ENCODE measurements at places on chromosomes 11 and 22.
A peak's percentile ranks its signal among the peaks of the same experiment; 100 is the strongest.

DNA sequence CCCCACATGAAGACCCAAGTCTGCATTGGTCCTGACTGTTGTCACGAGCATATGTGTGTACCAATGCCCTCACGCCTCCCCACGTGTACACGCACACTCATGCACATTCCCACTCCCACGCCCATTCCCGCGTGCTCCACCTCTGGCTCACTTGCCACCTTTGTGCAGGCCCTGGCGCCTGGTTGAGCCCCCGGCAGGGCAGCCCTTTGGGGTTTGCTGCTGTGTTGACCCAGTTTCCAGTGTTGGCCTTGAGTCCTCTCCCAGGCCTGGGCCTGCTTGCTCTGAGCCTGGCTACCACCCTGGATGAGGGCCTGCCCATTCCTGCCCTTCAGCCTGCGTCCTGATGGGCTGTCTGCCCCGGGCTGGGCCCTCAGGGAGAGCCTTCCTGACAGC is 18.2 kb downstream of the PVALB start:
- DNase-seq = no peak

GRCh38 chr11:134270250-134270714 is 5.9 kb upstream of the GLB1L3 start:
- no peak for DNase-seq

DNA sequence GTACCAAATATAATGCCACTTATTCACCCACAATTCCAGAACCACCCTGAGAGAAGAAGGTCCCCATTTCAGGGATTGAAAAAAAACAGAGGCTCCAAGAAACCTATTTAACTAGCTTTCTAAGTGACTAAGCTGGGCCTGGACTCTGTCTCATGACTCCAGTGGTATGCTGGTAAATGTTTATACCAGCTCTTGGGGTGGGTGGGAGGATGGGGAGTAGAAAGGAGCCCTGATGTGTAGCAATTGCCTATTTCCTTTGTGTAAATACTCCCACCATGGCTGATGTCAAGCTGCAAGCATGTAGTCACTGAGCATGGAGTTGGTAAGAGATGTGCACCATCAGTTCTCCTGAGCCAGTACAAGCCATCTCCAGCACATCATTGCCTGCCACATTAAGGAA is 2.8 kb downstream of the PRG3 start:
- no peak for DNase-seq

GRCh38 chr11:118690553-118691304 is 11.3 kb upstream of the TREH start:
- DNase-seq = no peak

DNA sequence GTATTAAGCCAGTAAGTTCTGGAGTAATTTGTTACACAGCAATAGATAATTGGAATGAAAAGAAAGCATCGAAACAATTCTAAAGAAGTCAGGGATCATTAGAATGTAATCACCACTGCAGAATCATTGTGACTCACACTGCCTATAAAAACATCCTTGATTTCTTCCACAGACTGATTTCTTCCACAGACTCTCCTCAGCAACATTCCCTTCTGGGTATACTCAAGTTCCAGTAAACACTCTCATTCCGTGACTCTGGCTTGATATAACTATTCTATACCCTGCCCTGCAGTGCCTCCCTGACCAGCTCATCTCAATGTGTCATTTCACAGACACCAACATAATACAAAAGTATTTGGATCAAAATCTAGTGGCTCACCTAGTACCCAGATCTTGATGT is 120.5 kb downstream of the BBOX1 start:
- no peak for DNase-seq

GRCh38 chr11:19196432-19196831 is 5.4 kb downstream of the CSRP3 start:
- no peak for DNase-seq

GRCh38 chr11:35779409-35779808 is 116.8 kb downstream of the TRIM44 start:
- DNase-seq = no peak

DNA sequence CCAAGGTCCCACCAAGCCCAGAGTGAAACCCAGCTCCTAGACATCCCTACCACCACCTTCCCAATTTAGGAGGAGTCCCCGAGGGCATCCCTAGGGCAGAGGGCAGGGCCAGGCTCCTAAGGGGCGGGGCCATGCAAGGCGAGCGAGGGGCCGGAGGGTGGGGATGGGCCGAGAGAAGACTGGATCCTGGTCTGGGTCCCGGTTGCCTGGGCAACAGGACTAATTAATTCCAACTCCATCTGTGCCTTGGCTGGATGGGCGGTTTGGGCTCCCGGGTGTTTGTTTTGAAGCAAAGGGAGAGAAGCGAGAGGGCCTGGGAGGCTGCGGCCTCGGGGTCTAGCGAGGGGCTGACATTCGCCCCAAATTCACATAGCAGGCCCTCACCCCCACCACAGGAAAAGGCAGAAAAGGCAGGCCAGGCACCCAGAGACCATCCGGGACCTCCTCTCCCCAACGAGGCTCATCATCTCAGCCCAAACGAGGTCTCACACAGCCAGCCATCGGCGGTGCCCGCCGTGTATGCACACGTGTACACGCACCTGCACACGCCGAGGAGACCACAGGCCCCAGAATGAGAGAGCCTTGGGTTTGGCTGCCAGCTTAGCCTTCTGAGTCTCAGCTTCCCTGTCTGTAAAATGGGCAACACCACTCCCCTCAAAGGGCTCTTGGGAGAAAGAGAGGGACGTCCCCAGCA is 23.9 kb downstream of the ELFN2 start:
- no peak for DNase-seq

- no peak for DNase-seq
Observed at GRCh38 chr11:991034-991433, 45.5 kb downstream of the MUC6 start.

DNA sequence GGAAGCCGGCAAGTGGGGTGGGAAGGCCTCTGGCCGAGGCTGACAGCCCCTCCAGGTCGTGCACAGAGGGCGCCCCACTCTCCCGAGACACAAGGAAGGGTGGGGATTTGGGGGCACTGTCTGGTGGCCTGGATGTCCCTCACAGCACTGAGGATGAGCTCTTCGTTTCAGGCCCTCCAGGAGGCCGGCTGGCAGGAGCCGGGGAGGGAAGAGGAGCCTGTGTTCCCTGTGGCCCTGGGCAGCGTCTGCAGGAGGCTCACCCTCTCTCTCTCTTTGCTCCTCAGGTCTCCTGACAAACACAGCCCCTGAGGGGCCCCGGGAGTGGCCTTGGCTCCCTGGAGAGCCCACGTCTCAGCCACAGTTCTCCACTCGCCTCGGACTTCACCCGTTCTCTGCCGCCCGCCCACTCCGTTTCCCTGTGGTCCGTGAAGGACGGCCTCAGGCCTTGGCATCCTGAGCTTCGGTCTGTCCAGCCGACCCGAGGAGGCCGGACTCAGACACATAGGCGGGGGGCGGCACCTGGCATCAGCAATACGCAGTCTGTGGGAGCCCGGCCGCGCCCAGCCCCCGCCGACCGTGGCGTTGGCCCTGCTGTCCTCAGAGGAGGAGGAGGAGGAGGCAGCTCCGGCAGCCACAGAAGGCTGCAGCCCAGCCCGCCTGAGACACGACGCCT is 1078.0 kb downstream of the BRD1 start:
- DNase-seq = no peak

GRCh38 chr11:134485316-134485715 is 73.3 kb upstream of the B3GAT1 start:
- DNase-seq = no peak

DNA sequence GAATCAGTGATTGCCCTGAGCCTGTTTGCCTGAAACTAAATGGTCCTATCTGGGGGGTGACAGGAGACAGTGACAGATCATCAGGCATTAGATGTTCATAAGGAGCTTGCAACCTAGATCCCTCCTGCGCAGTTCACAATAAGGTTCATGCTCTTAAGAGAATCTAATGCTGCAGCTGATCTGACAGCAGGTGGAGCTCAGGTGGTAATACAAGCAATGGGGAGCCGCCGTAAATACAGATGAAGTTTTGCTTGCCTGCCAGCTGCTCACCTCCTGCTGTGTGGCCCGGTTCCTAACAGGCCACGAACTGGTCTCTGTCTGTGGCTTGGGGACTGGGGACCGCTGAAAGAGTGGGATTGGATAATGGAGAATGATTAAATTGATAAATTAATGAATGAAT is 14.0 kb downstream of the NOX4 start:
- no peak for DNase-seq

- DNase-seq = peak; percentile 59
Observed at GRCh38 chr22:39556970-39557841, 13.3 kb upstream of the CACNA1I start.

DNA sequence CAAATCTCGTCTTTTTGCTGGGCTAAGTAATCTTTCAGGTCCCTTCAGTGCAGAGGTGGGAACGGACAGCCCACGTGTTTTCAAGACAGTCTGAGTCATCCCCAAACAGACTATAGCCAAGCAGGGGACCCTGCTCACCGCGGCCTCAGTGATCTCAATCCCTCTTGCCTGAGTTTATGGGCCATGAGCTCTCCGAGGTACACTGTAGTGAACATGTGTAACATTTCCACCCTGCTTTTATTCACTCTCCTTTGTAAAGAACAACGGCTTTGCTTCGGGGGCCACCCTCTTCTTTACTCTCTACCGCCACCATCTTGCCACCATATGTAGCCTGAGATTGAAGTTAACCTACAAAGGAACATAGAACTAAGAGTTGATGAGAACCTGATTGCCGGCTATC is 11.5 kb upstream of the KCTD14 start:
- no peak for DNase-seq

DNA sequence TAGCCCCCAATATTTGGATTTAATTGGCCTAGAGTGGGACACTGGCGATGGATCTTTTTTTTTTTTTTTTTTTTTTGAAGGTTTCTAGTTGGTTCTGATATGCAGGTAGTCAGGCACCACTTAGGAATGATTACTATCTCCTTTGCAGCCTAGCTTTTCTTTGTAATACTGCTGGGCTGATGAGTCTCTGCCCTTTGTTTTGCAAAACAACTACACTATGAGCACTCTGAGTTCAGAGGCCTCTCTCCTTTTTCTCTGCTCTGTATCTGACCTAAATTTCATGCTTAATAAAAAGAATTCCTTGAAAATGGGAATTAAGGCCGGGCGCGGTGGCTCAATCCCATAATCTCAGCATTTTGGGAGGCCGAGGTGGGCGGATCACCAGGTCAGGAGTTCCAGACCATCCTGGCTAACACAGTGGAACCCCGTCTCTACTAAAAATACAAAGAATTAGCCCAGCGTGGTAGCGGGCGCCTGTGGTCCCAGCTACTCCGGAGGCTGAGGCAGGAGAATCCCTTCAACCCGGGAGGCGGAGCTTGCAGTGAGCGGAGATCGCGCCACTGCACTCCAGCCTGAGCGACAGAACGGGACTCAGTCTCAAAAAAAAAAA is 1312.3 kb downstream of the FAM181B start:
- no peak for DNase-seq

DNA sequence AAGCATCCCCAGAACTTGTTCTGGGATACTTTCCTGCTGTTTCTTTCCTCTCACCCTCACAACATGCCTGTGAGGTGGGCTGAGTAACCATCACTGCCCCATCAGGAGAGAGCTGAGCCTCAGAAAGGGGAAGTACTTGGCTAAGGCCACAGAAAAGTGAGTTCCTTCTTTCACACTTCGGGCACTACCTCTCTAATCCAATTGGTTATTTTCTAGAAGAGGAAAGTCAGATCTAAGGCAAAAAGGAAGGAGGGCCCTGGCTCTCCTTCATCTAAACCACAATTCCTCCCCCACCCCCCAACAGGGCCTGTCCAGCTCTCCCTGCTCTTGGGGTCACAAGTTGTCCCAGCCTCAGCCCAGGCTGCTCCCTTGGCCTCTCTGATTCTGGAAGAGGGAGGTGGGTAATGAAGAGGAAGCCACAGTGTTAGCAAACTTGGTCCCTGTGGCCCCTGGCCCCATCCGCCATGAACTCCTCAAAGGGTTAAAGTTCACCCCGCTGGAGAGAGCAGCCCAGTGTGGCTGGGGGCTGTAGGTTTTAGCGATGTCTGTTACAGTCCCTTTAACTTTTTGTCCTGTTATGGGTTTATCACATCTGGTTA is 34.0 kb downstream of the SLC22A12 start:
- no peak for DNase-seq

- no peak for DNase-seq
Observed at GRCh38 chr22:43100225-43100624, 10.3 kb upstream of the BIK start.

GRCh38 chr11:69374946-69375310 is 81.0 kb downstream of the MYEOV start:
- no peak for DNase-seq

DNA sequence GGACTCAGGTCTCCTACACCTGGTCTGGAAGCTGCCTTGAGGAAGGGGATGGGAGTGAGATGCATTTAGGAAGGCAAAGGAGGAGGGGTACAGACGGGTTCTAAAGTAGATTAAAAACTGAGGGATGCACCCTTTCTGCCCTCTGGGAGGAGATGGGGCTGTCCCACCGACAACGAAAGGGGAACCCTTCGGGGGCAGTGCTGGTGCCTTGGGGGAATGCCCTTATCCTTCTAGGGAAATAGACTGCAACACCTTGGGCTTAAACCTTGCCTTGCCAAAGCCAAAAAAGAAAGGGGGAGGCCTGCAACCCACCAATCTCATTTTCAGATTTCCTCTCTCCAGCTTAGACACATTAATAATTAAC is 89.8 kb downstream of the PLEKHA7 start:
- DNase-seq = no peak

DNA sequence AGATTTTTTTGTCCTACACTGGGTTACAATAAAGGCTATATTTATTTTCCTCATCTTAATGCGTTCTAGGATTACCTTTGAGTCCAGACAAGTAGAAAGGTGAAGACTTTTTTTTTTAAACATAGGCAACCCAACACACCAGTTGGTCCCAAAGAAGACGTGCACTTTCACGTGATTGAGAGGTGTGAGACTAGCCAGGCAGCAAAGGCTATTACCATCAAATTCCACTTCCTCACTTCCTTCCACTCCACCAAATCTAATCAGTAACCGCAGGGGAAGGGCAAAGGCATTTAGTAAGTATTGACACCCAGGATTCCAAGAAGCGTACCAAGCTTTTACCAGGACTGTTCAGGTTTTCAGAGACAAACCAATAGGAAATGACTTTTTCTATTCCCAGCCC is 109.3 kb downstream of the APIP start:
- DNase-seq = no peak

- no peak for DNase-seq
Observed at GRCh38 chr11:1199751-1200610, 22.9 kb upstream of the MUC5B start.

DNA sequence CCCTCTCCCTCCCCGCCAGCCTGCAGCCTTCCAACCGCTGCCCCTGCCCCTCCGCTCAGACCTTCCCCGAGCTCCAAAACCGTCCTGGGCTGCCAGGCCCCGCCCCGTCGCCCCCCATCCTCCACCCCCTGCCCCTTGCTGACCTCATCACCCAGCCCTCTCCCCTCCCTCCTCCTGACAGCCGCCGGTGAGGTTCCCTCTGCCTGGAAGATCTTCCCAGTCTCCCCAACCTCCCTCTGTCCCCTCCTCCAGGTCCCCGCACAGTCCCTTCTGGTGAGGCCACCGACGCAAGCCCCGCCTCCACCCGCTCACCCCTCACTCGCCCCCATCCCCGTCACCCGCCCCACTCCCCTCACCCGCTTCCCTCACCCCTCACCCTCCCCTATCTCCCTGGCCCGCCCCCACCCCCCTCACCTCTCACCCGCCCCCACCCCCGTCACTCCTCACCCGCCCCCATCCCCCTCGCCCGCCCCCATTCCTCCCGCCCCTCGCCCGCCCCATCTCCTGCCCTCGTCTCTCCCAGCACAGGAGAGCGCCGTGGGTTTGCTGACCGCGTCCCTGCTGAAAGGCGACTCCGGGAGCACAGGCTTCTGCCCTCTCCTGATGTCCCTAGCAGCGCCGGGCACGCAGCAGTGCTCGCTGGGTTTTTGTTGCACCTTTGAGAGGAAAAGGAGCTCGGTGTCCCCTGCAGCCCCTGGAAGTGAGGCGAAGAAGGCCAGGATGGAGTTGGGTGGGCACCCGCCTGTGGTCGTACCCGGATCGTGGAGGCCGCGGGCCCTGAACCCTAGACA is 16.4 kb upstream of the UPK3A start:
- DNase-seq = no peak
